Skin of body (tissue), 3 donors: ENCODE measurements at places on chromosomes 13 and 19.

DNA sequence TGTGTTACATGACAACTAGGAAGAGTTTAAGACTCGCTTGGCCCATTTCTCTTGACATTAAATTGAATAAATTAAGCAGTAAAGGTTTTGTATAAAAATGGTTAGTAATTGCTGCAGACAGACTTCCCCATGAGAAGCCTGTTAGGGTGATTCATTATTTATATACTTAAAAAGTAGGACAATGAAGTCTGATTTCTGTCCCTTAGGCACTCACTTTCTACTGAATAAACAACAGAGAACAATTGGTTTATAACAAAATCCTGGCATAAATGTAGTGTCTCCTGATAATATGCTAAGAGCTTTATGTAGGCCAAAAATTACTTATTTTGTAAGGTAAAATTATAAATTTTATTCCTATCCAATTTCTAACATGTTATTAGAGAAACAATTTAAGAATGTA lies 2138.5 kb upstream of the PCDH20 start:
- no peak for DNase-seq

DNA sequence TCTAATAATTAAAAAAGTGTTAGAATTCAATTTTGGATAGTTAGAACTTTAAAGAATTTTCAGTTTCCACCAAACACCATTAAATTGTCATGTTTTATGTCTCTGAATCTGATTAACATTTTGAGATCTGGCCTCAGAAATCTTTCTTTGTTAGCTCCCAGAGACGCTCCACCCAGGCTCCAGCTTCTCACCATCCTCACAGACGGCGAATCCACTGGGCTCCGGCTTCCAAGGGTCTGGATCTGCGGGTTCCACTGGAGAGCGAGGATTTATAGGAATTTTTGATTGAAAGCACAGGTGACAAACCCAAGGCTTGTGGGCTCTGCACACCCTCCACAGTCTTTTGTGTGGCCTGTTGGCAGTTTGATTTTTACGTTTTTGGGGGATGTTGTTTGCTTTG lies 160.6 kb downstream of the URI1 start:
- no peak for DNase-seq

DNA sequence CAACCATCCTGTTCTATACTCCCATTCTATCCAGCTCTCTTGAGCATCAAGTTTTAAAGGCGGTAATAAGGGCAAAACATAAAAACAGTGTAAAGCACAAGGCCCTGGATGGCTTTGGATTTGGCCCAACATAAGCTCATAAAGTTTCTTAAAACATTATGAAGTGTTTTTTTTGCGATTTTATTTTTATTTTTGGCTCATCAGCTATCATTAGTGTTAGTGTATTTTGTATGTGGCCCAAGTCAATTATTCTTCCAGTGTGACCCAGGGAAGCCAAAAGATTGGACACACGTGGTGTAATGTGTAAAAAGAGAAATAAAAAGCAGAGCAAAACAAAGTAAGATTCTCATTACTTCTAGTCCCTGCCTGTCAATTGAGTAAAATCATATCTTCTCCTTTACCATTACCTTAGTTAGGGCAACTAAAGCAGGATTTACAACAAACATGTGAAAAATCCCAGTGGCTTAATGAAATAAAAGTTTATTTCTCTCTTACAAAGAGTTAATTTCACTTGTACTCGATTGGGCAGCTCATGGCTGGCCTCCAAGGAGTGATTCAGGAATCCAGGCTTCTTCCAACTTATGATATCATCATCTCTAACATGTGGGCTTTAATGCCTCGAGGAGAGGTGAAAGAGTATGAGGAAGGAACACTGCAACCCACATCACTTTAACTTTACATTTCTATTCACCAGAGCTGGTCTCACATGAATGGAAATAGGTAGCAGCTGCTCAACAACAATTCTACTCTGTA lies 725.2 kb upstream of the SLITRK1 start:
- no peak for DNase-seq

GRCh38 chr13:99294958-99295357 lies 12.2 kb downstream of the GPR183 start:
- DNase-seq, result no peak

DNA sequence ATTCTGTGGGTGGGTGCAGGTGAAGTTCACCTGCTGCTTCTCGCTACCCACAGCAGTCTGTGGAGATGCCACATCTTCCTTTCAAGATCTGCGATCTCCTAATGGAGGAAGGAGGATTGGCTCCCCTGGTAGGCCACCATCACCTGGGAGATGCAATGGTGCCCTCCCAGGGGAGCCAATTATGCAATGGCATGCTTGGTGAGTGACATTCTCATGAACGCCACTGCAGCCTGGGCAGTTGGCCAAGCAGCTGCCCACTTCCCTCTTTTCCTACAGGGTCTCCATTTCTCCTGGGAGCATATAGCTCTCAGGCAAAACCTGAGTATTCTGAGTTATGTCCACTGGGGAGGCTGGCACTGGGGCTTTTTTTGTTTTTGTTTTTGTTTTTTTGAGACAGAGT lies 83.5 kb upstream of the KCTD15 start:
- no peak for DNase-seq

DNA sequence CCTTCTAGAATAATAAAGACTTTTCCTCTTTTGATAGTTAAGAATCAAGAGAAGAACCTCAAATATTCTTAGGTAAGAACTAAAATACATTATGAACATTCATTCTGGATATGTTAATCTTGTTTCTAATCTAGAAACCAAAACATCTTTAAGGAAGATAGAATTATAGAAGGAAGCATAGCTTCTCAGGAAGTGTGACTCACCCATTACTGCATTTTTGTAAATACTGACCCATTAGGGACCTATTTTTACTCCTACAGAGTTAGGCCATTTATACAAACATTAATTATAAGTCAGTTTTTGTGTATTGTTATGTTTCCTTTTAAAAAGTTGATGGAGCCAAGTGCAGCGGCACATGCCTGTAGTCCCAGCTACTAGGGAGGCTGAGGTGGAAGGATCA lies 147.1 kb downstream of the NUFIP1 start:
- no peak for DNase-seq
